ENCODE measurements at places on chromosomes 1 and 21.

GRCh38 chr1:99943223-99943794 lies 26.5 kb upstream of the SLC35A3 start:
- DNase-seq: no peak

- DNase-seq: no peak
Measured at GRCh38 chr1:2232916-2233438, 4.9 kb downstream of the SKI start.

DNA sequence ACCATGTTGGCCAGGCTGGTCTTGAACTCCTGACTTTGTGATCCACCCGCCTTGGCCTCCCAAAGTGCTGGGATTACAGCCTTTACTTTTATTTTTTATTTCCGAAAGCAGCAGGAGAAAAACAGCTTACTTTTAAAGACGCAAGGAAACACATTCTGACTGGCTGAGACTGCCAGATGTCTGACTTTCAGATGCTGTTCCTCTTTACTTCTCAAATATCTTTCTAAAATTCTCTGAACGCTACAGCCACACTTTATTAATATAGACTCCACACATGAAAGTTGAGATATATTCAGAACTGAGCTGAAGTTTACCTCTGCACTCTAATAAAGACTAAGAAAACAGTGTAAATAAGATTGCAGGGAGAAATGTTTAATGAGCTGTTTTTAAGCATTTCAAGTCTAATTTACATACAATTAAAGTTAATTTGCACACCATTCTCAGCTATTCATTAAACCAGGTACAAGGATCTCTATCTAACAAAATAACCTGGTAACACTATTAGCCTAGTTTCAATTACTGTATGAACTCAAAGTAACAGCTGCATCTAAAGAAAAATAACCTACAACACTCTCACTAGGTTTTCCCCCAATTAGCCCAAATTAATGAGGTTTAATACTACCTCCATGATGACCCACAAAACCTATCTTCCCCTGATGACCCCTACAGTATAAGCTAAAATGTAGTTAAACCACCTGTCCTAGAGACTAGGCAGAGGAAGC lies 24.9 kb downstream of the WASF2 start:
- no peak for DNase-seq

GRCh38 chr1:193662030-193662429 lies 475.6 kb upstream of the B3GALT2 start:
- DNase-seq: no peak

- DNase-seq: no peak
Measured at GRCh38 chr1:95604771-95605170, 370.8 kb downstream of the RWDD3 start.

Measured in caudate nucleus (tissue), 63 donors.